ENCODE measurements at places on chromosomes 2 and 18.

- no peak for DNase-seq
Observed at GRCh38 chr2:189134485-189134884, 45.1 kb downstream of the COL5A2 start.

DNA sequence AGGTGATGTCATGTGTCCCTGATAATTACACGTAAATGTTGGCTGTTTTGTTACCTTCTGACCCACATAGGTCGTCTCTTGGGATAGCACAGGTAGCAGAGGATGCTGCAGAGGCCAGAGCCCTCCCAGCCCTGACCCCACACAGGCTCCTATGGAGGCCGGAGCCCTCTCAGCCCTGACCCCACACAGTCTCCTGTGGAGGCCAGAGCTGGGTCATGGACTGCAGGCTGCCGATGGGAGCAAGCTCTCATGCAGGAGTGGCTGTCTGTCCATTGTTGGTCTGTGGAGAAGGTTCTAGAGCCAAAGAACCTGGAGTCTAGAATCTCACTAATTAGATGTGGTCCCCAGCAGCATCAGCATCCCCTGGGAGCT is 155.5 kb downstream of the LDLRAD4 start:
- DNase-seq = no peak

- no peak for DNase-seq
Observed at GRCh38 chr18:33115917-33116316, 324.6 kb downstream of the CCDC178 start.

- DNase-seq = peak; percentile 4
Observed at GRCh38 chr2:161161074-161161706, 962 bp downstream of the TANK start.

DNA sequence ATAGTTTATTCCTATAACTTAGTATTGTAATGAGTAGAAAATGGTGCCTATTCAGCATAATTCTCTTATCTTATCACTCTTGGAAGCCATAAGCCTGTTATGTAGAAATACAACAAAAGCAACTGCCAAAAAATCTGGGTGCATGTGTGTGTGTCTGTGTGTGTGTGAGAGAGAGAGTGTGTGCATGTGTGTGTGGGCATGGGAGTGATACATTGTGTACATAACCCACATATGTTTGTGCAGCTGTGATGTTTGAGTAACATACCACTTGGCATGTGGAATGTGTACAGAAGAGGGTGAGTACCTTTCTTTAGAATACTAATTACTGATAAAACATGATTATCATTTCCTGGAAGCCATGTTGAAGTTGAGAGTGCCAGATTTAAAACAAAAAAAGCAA is 642.3 kb upstream of the SYT4 start:
- DNase-seq = no peak

DNA sequence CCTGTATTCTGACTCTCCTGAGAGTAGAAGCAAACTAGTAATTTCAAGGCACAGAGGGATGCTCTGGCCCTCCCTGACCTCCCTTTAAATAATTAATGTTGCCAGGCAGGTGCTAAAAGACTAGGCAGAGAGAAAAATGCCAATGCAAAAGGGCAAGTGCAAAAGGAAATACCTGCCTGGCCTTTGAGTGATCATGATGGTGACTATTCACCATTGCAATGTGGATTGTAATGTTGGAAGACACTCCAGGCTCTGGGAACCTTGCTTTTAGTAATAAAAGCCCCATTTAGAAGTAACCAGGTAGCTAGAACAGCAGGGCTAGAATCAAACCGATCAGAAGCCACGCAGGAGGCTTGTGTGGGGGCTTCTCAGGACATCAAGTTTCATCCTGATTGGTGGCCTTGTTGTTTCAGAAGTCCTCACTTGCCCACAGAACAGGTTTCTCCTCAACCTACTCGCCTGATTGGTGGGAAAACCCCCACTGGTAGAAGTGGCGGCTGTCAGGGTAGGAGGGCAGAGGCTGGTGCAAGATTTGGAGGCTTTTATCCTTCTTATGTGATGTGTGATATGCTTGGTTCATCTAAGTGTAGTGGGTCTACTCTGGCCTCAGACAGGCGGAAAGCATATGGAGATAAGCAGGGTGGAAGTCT is 16.0 kb upstream of the CHRNA1 start:
- DNase-seq = peak; percentile 18

DNA sequence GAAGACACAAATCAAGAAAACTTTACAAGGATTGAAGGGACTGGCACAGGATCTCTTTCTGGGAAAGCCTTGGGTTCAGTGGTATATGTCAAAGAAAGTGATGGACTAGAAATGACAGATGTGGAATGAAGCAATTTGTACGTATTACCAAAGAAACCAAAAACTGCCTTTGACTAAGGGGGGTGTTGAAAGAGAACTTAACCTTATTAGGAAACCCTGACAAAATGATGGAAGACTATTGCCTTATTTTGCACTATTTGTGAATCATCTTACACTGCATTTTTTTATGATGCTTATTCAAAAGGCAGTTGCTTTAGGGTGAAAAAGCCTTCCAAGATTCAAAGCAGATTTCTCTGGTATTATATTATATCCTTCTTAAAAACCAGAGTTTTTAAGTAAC is 4.0 kb downstream of the TSGA10 start:
- no peak for DNase-seq

DNA sequence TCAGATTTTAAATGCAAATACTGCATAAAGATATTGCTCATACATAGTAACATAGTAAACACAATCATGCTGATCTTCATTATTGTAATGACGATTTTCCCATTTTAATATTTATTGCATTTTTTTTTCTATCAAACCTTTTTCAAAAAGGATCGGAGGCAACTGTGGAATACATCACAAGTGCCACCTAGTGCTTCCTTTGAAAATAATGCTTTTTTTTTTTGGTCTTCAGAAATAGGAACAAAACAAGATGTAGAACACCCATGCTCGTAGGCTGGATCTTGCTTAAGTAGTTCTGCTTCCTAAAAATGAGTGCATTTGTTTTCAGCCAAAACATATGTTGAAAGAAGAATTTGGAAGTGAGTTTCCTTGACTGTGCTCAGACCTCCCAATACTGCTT is 35.7 kb upstream of the GPR155 start:
- no peak for DNase-seq

GRCh38 chr2:208006833-208007232 is 18.5 kb downstream of the PLEKHM3 start:
- no peak for DNase-seq

- no peak for DNase-seq
Observed at GRCh38 chr18:39434223-39434920, 1868.8 kb upstream of the CELF4 start.

DNA sequence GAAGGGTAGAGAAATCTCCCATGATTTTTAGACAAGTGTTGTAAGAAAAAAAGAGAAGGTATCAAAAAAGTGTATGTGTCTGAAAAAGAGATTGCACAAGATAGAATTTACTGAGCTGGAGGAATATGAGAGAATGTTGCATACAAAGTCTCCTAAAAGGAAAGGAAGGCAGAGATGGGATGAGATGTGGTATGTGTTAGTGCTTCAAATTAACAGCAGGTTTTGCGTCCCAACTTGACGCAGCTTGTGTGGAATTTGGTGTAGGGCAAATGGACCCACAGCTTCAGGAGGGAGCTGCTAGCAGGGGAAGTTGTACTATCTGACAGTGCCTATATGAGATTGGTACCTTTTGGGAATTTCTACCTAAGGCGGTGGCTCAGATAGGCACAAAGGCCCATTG is 9.0 kb upstream of the RASGRP3 start:
- no peak for DNase-seq

GRCh38 chr2:71688530-71688929 is 235.2 kb downstream of the DYSF start:
- no peak for DNase-seq

- DNase-seq = no peak
Observed at GRCh38 chr2:29583548-29584156, 337.7 kb downstream of the ALK start.

GRCh38 chr2:15323227-15323626 is 237.9 kb downstream of the NBAS start:
- DNase-seq = no peak

DNA sequence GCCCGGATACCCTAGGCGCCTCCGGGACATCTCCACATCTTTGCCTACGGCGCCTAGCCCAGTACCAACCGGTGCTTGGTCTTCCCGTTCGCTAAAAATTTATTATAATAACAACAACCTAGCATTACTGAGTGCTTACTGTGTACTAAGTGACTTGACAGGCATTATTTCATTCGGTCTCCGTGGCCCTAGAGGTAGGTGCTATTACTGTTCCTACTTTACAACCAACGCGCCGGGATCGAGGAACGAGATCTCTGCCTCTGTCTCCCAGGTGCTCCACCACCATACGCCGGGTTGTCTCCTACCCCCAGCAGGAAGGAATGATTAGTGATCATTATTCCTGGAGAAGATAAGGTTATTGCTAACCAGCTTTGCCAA is 657 bp upstream of the BIN1 start:
- DNase-seq = peak; percentile 44

DNA sequence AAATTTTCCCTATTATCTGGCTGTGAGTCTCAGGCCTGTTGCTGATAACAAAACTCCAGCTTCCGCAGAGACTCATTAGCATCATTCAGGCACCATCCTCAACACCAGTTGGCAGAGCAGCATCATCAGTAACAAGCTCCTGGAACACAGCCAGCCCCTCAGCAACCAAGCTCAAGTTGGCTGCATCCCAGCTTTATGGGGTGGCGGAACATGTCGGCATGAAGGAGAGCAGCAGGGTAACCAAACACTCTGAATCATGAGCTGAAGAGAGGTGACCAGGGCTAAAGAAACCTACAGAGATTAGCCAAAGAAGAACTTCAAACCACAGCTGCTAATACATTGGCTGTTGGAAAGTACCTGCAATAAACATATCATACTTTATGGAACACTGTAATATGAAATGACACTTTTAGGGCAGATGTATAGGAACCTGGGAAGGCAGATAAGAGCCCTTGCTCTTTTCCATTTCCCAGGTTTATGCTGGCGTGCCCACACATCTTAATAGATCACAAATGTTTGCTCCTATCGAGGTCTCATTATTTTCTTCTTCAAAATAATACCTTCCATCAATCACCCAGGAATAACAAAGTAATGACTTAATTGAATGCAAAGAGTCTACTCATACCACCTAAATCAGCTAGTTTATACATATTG is 63.8 kb downstream of the PDE11A start:
- DNase-seq = no peak

GRCh38 chr18:48923746-48924629 is 26.8 kb downstream of the SMAD7 start:
- DNase-seq = peak; percentile 53

DNA sequence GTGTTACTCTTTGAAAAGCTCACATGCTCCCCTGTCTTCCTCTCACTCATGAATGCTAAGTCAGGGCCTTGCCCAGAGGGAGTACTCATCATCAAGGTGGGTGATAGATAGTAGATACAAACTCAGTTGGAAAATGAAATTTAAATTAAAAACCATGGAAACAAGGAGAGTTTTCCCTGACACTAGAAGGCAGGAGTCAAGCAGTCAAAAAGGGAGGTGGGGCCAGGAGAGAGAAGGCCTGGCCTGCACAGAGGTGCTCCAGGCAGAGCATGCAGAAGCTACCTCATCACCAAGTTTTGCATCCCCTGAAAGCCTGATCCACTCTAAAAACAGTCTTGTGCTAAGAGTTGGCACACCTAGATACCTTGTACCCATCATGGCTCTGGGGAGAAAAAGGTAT is 143.7 kb downstream of the MYO5B start:
- peak; percentile 22 for DNase-seq

DNA sequence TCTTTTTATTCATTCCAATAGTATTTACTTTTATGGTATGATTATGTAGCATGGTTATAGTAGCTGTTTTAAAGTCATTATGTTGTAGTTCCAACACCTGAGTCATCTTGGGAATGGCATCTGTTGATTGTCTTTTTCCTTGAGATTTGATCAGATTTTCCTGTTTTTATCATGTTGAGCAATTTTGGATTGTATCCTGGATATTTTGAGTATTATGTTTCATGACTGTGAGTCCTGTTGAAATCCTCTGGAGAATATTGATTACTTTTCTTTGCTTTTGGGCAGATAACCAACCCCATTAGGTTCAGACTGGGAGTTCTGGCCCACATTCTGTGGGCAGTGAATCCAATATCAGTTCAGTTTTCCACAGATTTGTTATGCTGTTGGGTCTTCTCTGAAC is 163.2 kb upstream of the SPRED2 start:
- no peak for DNase-seq

- no peak for DNase-seq
Observed at GRCh38 chr18:44392933-44393332, 287.8 kb upstream of the SETBP1 start.

DNA sequence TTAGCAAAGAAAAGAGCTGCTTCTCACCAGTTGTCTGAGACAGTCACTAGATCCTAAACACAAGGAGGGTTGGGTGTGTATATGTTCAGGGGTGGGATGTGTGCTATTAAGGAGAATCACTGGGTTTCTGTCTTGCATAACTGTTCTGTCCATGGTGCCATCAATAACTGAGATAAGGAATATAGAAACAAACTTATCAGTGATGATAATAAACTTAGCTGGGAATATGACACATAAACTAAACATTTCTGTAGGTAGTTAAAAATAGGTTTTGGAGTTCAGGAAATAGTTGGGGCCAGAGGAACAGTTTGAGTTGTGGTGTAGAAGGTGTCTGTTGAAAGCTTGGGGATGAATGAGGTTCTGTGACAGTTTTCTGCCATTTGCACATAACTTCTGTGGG is 17.4 kb downstream of the NAPG start:
- DNase-seq = no peak

- DNase-seq = peak; percentile 74
Observed at GRCh38 chr2:186575302-186575701, 14.6 kb upstream of the ITGAV start.

All from SW480 (cell line).